ENCODE measurements at places on chromosomes 12 and 14.

- DNase-seq = no peak
Observed at GRCh38 chr12:52539083-52539820, 13.7 kb downstream of the KRT71 start.

DNA sequence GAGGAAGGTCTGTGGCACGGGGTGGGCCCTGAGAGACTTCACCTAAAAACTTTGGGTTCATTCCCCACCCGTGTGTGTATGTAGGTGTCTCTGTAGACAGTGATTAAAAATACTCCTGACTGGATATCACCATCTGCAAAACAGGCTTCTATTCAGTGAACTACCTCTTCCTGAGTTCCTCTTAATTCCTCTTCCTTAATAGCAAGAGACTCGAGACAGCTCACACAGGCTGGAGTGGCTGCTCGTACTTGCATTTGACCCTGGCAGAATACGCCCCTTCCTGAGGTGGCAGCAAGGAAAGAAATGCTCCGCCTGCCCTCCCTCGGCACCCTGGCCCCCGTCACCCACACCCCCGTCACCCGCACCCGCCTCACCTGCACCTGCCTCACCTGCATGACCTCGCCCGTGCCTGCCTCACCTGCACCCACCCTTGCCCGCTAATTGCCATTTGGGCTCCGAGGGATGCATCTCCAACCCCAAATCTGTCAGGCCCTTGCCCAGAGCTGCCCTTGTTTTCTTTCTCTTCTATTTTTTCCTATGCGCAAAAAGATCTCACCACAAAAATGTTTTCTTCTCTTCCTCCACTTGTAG is 90.0 kb downstream of the FBXL14 start:
- DNase-seq = no peak

DNA sequence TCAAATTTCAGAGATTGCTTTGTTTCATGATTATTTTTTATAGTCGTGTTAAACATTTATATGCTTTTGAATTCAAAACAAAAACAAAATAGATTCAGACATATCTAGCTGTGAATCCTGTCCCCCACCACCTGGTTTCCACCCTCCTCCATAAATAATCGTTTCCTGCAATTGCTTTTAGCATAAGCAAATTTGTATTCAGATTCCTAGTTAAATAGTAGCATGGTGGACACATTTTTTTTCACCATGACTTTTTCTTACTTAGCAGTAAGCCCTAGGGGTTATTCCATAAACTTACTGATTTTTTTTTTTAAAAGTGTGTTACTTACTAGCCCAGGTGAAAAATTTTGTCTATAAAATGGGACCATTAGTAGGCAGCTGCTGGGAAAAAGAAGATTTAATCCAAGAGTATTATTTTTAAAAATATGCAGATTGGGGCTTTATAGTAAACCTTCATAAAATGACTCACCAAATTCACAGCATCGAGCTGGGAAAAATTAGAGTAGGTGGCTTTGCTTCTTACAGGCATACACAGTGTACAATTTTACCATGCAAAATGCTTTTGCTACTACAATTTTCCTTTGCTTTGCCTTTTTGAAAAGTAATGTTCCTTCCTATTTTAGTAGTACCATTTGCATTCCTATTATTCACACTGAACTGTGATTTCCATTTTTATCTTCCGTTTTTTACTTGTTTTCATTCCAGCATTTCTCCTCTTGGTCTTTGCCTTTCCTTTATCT is 117.8 kb downstream of the BTG1 start:
- DNase-seq = no peak

GRCh38 chr14:61177279-61178225 is 103.6 kb downstream of the TMEM30B start:
- no peak for DNase-seq

- DNase-seq = no peak
Observed at GRCh38 chr14:104788161-104788818, 7.3 kb downstream of the AKT1 start.

DNA sequence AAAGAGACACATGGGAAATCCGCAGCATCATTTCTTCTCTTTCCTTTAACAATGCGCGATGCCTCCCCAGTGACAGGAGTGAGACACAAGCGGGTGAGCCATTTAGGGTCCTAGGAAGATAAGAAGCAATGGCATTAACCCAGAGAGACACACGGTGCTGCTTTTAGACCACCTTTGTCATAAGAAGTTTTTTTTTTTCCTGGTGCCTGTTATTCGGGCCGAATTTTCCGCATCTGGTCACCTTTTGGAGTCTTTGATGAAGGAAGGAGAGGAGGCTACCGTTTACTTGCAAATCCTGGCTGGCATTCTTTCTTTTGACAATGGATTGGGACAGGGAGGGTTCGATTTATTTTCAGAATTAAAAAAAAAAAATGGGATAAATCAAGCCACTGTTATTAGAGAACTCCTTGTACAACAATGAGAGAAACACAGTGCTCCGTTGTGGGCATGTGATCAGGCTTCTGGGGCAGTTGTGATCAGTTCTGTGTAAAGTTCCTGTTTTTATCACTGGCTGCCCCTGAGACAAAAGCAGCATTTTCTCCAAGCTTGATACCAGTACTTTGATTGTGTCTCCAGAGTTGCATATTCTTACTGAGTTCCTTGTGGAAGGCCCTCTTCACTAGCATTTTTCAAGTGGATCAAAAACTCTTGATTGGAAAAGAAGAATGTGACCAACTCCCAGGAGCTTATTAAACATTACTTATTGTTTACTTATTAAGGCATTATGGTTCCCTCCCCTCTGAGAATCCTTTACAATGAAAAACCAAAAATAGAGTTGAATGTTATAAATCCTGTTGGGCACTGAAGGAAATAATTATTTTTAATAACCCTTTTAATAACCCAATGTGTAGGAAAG is 1.1 kb downstream of the DIP2B start:
- no peak for DNase-seq

DNA sequence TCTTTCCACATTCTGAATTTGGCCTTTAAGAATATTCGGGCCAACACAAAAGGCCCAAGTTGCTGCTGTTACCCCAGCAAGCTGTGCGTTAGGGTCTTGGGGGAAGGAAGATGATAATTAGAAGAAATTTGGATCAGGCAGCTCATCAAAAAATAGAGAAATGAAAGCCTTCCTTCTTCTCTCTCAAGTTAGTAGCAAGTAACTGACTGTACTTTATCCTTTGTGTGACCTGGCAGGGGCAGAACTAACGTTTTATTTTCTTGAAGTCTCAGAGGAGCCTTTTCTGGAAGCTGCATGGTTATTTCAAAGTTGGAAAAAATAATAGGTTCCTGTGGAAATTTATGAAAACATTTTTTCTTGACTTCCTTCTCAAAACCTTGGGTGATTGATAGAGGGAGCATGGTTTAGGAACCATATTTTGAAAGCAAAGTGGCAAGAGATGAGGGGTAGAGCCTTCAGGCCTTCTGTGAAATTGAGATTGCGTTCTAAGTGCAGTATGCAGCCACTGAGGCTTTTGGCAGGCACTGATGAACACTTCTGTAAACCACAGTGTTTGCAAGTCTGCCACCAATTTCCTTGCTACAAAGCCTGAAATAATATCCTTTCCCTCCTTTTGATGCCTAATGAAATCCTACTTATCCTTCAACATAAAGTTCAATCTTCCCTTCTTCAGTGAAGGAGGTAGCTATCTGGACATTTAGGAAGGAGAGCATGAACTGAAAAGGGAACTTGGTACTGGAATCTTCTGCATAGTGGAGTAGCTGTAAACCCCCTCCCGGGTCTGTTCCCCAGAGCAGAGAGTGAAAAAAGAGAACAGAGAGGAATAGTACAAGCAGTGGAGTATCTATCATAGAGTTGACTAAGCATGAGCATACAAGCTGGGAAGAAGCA is 123.2 kb downstream of the FGD4 start:
- no peak for DNase-seq

GRCh38 chr14:56118611-56119181 is 485 bp downstream of the PELI2 start:
- DNase-seq = no peak

- DNase-seq = no peak
Observed at GRCh38 chr12:79658221-79658620, 32.5 kb downstream of the PAWR start.

DNA sequence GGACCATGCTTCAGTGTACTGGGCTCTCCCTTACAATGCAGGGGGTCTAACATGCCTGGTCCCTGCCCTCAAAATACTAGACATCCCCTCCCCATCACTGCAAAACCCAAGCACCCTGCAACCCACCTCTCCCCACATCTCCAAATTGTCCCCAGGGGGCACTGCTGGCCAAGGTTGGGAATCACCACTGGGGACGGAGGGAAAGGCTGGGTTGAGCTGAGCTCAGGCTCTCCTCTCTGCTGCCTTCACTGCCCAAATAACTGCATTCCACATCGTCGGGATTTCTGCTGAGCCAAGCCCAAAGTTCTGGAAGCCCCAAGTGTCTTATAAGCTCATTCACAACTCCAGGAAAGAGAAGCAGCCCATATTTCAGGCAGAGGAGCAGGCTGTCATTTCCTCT is 69.6 kb downstream of the NT5DC3 start:
- no peak for DNase-seq

DNA sequence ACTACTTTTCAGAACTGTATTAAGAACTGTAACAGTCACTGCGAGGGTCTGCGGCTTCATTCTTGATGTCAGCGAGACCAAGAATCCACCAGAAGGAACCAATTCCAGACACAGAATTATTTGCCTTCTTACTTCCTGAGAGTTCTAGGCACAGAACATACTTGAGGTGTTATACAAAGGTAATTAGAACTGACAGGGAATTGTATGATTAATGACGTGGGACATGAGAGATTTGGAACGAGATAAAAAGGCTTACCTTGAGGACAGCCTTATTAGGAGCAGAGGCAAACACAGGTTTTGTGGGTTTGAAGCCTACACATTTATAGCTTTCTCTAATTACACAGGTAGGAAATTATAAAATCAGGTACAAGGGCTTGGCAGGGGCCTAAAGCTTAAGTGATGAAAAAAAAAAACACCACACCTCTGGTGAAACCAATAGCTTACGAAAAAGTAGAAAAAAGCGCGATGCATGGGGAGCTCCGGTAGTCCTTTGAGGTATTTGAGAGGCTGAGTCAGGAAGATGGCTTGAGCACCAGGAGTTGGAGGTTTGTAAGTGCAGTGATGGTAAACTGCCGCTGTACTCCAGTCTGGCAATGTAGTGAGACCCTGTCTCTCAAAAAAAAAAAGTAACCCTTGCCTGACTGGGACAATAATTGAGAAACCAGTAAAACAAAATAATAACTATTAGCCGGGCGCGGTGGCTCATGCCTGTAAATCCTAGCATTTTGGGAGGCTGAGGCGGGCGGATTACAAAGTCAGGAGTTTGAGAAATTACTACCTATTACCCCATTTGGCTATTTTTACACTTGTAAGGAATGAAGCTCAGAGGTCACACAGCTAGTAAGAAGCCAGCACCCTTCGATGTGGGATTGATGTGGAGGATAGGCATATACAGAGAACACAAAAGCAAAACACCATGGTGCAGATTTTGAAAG is 795 bp upstream of the ACOT2 start:
- no peak for DNase-seq

DNA sequence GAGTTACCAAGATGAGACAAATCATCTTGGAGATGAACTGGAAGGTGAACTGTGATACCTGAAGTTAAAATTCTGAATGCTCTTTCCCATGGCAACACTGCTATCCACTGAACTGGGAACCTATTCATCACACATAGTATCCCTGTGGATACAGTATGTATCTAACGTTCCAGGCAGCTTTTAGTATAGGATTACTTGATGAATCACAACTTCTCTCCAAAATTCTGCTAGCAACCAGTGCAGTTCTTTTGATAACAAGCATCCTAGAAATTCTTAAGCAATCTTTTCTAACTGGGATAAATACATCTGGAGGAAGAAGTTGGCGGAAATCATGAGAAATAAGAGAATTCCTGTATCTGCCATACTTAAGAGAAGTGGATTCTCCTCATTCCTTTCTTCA is 66.4 kb downstream of the PAWR start:
- DNase-seq = no peak

DNA sequence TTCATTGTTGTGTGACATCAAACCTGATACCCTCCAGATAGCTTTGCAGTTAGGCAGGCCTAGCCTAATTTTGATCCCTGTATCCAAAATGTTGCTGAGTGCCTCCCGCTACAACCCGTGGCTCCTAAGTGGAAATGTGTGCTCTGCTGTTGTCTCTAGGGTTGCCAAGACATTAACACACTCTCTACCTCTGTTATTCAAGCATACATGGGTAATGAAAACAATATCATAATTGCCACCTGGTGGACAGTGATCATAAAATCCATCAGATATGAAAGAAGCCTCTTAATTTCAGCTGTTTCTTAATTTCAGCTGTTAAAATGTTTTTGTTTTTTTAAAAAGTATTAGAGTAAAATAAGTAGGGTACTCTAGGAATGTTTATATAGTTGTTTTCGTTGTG is 93.5 kb downstream of the PLEKHA5 start:
- no peak for DNase-seq

- no peak for DNase-seq
Observed at GRCh38 chr12:124527861-124528561, 39.4 kb downstream of the NCOR2 start.

- DNase-seq = no peak
Observed at GRCh38 chr12:116990971-116991966, 80.5 kb downstream of the FBXW8 start.

- no peak for DNase-seq
Observed at GRCh38 chr12:110717037-110717436, 25.7 kb downstream of the PPP1CC start.

GRCh38 chr14:70641548-70642302 is at the start of gene TTC9:
TTC9 (plus strand) TSS chr14:70641916; CDS start chr14:70642130, 214 bp downstream.
- no peak for DNase-seq

DNA sequence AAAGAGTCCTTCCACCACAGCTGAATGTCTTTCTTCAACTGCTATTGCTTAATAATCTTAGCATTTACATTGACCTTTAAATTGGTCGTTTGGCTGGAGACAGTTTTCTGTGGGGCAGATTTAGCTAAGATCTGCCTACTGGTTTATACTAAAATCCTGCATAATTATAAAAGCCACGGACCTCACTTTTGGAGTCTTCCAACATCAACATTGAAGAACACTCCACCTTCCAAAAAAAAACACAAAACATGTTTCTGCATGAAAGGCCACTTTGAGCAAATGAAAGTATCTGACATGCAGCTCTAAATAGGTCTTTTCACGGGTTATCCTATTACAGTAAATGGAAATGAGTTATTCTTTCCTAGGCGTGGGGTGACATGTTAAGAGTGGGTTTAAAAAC is 57.0 kb upstream of the KRR1 start:
- no peak for DNase-seq

DNA sequence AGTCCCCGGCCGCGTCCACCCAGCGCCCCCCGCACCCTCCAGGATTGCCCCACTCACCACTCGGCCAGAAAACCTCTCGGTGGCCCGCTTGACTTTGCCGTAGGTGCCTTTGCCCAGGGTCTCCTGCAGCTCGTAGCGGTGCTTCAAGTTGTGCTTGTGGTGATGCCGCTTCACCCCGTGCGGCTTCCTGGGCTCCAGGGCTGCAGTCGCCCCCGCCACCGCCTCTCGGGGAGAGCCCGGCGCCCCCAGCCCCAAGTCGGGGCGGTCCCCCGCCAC is 459 bp downstream of the NUAK1 start:
- DNase-seq = no peak

- DNase-seq = no peak
Observed at GRCh38 chr14:72545411-72546311, 348.2 kb downstream of the DPF3 start.

GRCh38 chr12:110244829-110245228 is 36.2 kb upstream of the ATP2A2 start:
- DNase-seq = no peak
